ENCODE measurements at places on chromosomes 6 and 20.

DNA sequence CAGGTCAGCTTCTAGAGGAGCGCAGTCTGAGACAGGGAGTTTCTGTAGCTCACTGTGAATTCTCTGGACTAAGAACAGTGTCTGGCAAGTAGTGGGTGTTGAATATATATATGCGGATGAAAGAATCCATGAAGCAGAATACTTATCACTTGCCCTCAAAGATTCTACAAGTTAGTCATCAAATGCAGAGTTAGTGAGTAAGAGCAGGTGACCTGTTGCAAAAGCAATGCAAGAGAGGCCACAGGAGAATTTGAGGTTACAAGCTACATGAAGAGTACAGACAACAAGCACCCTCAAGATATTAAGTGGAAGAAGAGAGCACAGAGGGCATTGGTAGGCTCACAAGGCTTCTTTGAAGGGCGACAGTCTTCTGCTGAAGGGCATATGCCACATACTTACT lies 103.4 kb upstream of the BTBD3 start:
- DNase-seq = no peak

DNA sequence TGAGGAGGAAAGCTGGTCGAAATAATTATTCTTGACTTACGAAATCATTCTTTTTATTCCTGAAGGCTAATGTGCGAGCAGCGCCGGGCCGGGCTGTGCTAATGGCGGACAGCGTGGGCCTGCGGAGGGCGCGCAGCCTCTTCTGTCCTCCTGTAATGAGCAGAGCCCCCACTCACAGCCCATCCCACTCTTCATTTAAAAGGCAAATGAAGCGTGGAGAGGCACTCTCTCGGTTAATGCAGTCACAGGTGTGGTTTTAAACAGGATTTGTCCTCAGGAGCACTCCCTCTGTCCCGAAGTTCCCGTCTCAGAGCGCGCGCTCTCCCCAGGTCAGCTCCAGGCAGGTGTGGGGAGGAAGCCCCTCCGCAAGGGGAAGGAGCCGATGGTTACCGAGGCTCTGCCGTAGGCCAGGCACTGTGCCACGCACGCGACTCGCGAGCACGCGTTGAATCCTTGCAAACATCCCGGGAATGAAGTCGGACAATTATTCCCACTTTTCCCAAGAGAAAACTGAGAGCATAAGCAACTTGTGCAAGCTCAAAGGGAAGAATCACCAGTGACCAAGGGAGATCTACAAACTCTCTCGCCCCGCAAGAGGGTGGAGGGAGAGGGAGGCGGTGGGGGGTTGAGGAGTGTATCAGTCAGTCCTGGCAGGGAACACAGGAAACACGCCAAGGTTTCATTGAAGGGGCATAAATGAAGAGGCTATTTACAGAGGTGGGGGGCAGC lies 35.5 kb upstream of the ZFAND3 start:
- no peak for DNase-seq

GRCh38 chr6:151058021-151058733 lies 181.6 kb upstream of the AKAP12 start:
- no peak for DNase-seq

GRCh38 chr6:19812512-19813119 lies 24.6 kb upstream of the ID4 start:
- DNase-seq = no peak

GRCh38 chr6:1201547-1202200 lies 110.2 kb upstream of the FOXQ1 start:
- no peak for DNase-seq

DNA sequence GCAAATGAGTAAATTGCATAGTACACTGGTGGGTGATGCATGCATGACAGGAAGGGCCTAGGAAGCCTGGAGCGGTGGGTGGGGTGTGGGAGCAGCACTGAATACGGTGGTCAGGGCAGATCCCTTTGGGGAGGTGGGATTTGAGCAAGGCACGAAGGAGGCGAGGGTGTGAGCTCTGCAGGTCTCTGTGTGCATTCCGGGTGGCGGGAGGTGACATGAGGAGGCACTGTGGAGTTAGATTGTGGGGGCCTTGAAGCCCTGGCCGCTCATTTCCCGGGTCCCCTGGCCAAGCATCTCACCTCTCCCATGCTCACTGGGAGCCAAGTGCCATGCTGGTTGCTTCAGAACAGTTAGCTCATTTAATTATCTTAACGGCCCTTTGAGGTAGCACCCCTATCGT lies 6.2 kb upstream of the SPDEF start:
- no peak for DNase-seq

DNA sequence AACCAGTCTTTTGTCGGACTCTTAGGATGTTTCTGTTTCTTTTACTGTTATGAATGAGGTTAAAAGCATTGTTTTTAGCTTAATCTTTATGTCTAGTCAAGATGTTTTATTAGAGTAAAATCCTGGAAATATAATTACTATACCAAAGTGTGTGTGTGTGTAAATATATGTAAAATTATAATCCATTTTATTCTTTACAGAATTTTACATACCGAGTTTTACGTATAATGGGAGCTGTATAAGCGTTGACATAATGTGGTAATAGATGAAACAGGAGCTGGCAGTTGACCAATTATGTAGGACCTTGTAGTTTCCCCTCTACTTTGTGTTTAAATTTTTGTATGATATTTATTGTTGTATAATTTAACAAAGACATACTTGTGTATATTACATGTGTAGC lies 16.7 kb downstream of the MAP3K4 start:
- no peak for DNase-seq

DNA sequence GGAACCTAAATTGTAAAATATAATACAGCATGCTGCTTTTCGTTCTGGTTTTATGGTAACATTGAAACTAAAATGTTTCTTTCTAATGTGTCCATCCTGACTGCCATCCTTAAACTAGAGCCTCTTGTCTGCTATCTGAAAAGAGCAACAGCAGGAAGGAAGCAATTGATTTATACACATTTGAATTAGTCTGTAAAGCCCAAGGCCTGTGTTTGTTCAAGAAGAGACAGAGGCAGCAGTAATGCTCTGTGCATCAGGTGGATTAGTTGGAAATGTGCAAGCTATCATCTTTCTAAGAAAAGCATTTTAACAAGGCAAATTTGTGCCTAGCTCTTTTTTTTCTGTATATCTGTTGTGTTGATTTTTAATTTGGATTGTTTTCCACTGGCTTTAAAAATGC lies 128.6 kb downstream of the SCAF8 start:
- DNase-seq = no peak

GRCh38 chr6:111468329-111469012 lies 14.5 kb downstream of the REV3L start:
- no peak for DNase-seq

Data from substantia nigra (tissue), 51 donors.